ENCODE measurements at places on chromosomes 4 and X. TPM values are rescaled to one million over a fixed set of nuclear protein-coding genes. Genes with fewer than 3 reads are reported as not detected.

DNA sequence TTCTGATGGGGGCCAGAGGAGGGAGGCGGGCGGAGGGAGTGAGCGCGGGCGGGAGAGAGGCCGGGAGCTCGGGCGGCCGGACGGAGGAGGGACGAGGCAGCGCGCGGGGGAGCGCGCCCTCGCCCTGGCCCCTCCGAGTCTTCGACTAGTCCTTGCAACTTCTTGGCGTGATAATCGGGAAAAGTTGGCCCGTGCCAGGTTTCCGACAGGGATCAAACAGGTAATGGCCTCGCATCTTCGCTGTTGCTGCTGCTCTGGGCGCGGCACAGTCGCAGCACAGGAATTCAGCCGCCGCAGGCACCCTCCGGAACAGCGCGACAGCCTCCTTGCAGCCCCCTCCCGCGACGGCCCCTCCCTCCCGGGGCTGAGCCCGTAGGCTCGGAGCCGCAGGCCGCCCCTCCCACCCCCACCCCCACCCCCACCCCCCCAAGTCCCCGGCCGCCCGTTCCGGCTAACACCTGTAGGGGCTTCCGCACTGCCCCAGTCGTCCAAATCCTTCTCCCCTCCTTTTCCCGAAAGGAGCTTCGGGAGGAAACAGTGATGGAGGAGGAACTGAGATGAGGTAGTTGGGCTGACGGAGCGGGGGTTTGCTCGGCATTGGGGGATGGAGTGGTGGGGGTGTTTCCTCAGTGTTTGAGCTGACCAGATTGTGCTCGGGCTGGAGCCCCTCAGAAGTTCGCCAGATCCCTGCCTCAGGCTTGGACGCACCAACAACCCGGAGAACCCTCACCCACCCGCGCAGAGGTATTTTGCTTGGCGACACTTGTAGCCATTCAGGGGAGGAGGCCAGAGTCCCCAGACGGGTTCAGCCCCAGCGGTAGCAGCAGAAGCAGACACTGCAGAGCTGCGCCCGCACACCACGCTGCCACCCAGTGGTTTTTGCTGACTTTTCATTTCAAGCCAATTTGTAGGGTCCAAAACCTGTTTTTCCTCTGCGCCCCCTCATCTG is at the start of gene FGF13:
FGF13 (minus strand) TSS at position 319 of the 949 bp plus-strand sequence. CDS start 714 bp downstream, outside the sequence.
- no peak for DNase-seq

DNA sequence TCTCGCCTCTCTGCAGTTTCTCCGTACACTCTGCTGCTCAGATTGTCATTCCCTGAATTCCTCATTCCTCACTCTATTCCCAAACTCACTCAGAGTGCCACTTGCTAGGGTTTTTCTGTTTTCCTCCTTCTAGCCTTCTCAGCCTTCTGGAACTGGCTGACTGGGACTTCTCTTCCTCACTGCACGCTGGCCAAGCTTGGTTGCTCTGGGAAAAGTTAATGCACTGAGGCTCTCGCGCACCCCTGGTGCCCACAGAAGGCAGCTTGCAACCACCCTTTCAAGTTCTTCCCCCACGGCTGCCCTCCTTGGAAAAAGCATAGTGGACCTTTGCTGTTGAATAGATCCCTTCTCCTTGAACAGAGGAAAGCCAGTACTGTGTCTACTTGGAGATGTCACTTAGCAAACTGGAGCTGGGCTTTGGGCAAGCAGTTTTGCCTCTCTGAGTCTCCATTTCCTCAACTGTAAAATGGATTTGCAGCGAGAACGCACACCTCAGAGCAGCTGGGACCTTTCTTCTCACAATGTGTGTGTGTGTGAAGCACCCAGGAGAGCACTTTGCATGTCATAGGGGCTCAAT is 6.0 kb upstream of the CCKAR start:
- no peak for DNase-seq

Gene RTL3
- total RNA-seq, result 0.46 TPM

DNA sequence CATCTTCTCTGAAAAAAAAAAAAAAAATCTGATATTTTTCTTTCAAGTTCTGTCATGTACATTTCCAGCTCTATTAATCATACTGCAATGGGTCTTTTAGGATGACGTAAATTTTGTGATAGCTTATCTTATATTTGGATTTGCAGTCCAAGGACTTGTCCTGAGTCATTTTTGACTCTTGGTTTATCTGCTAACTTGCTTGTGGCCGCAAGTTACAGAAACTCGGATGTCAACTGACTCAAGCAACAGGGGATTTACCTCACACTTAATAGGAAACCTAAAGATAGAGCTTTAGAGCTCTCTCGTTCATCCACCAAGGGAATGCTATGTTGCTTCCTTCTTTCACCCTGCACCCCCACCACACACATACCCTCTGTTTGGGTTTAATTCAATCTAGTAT is 1433.8 kb upstream of the TENM3 start:
- no peak for DNase-seq

Gene ATP2B3
- total RNA-seq, result not detected

DNA sequence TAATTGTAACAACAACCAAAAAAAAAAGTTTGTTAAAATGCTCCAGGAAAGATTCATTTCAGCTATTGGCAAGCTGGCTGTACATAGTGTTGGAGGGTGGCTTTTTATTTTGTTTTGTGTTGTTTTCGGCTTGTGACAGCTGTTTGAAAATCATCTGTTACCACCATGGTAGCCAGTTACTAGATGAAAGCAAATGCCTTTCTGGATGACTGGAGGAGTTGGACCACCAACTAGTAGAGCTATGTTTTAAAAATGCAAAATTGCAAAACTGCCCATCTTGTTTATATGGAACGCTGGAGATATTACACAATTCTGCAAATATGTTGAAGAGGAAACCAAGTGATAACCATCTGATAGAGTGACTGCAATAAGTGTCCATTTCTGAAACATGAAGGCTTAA is 53.2 kb upstream of the TNIP3 start:
- DNase-seq, result peak; percentile 68

GRCh38 chr4:167210166-167210565 is 24.1 kb downstream of the SPOCK3 start:
- no peak for DNase-seq

DNA sequence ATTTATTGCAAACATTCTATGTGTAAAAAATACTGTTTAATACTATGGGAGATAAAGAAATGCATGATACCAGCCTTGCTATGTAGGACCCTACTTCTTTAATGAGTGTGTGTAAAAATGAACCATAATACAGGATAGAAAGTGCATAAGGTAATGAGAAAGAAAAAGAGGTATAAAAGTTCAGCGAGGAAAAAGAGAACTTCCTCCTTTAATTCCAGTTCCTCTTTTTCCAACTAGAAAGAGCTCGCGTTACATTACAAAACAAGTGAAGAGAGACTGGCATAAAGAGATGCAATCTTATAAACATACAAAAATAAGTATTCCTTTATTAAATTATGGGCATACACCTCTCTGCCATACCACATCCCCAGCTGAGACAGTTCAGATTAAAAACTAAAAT is 77.4 kb downstream of the ANKRD17 start:
- no peak for DNase-seq

Gene DACH2
- total RNA-seq, result not detected

GRCh38 chr4:16083241-16084191 is at the start of gene PROM1:
TSS of gene PROM1 (minus strand) at chr4:16084023. CDS start at chr4:16075906, 8,117 bp downstream.
- DNase-seq, result no peak

- no peak for DNase-seq
Measured at GRCh38 chr4:163072222-163072621, 94.5 kb downstream of the NAF1 start.

GRCh38 chr4:179536694-179537093 is 2094.5 kb upstream of the AGA start:
- no peak for DNase-seq

- DNase-seq, result no peak
Measured at GRCh38 chr4:82038936-82039335, 334.9 kb downstream of the HNRNPD start.

DNA sequence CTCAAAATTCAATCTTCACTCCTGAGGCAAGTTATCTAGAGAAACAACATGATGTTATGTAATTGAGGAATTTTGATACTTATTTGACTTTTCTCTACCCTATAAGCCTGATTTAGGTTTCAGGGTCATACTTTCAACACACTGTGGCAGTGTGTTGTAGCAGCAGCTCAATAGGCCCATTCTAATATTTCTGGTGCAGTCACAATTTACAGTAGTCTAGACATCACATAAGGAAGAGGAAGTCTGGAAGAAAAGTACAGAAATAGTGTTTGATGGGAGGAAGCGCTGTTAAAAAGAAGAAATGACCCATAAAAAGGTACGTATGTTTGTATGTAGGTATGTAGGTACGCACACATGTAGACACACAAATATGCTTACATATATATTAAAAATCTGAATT is 194.3 kb downstream of the ARHGAP24 start:
- DNase-seq, result no peak

Gene PRR27
- not detected for total RNA-seq

DNA sequence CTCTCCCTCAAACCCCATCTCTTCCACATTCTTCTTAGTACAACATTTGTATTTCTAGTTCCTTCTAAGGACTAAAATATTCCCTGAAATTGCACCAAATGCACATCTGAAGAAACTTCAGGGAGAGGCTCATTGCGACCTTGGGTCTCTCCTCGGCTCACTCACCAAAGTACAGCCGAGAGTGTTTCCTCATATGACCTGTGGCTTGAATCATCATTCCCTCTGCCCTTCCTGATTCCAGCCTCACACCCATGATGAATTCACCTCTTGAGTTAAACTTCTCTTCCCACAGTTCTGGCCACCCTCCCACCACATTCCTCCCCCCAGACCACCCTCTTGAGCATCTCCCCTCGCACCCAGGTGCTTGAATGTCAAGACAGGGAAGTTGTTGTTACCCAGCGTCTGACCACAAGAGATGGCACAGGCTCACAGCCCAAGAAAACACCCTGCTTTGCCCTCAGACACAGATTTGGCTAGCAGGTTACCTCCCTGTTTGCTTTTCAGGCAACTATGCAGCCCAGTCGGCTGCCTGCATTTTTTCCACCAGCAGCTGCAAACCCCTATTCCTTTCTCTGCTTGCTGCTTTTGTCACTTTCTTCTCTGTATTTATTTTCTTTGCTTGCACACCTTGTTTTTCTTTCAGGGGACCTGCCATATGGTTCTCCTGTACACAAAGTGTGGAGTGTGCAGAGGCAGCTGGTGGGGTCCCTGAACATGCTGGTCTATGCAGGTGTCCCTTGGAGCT is 214.8 kb downstream of the SPATA18 start:
- no peak for DNase-seq

- no peak for DNase-seq
Measured at GRCh38 chr4:8044244-8044643, 104.6 kb upstream of the AFAP1 start.

DNA sequence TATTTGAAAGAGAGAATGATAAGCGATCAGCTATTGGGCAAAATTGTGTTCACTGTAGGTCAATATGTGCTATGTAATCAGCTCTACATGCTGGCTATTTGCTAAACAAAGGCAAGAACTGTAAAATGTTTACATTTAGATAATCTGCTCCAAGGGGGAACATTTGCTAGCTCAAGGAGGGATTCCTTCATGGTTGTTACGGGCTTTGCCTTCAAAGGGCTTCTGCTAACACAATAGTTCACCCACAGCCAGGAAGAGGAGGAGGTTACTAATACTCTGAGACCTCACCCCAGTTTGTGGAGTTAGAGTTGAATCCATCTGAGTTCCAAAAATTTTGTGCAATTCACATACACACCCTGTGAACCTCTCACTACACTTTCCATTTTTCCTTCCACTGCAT is 107.6 kb upstream of the BMP3 start:
- no peak for DNase-seq

Gene NDNF
- total RNA-seq, result not detected

Gene GAK
- 61.0 TPM for total RNA-seq

Gene ARSJ
- 32.0 TPM for total RNA-seq

DNA sequence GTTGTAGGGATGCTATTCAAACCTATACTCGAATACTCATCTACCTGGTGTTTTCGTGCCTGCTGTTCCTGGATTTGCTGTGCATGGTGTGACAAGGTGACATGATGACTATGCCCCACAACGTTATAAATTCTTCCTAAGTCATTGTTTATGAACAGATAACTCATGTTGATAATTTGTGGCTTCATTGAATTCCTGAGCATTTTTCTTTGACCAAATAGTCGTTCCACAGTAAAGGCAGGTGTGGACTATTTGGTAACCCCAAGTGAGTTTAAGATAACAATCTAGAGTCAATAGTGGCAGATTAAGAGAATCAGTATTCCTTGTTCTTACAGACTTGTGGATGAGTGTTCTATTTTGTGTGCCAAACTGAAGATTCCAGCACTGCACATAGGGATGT is 59.9 kb downstream of the SNX25 start:
- DNase-seq, result no peak

GRCh38 chr4:141074098-141074878 is 59.0 kb downstream of the RNF150 start:
- DNase-seq, result no peak

DNA sequence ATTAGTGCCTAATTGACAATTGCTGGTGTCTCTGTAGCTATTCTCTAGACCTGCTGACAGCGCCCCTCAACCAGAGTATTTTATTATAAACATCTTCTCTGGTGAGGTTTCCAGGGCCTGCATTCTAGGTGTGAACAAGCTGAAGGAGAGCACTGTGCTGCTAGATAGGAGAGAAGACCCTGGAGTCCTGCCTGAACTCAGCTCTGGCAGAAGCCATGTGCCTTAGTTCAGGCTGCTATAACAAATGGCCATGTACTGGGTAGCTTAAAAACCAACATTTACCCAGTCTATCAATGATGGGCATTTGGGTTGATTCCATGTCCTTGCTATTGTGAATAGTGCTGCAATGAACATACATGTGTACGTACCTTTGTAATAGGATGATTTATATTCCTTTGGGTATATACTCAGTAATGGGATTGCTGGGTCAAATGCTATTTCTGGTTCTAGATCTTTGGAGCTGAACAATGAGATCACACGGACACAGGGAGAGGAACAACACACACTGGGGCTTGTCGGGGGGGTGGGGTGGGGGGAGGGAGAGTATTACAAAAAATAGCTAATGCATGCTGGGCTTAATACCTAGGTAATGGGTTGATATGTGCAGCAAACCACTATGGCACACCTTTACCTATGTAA is 185.5 kb upstream of the CPEB2 start:
- DNase-seq, result no peak

Gene CENPVL1
- not detected for total RNA-seq

DNA sequence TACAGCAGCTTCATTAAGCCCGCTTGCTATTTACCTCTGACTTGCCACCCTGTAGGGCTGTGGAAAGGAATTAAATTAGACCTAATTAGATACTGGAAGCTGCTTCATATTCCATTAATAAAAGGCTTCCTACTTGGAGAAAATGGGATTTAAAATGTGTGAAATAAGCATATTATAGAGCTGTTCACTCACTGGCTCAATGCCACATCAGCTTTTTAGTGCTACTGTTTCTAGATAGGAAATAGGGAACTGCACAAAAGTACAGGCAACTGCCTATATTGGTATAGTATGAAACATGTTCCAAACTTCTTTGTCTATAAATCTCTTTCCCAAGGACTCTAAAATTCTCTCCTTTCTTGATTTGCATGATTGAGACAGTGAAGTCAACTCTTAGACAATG is 407.9 kb upstream of the AADAT start:
- DNase-seq, result no peak

Gene PPEF1
- total RNA-seq, result not detected

Gene KLHL13
- total RNA-seq, result not detected

- peak; percentile 38 for DNase-seq
Measured at GRCh38 chrX:120452131-120452530, 17.0 kb downstream of the LAMP2 start.

Gene ETDA
- total RNA-seq, result not detected

Data from HFFc6 (cell line).